ENCODE measurements at places on chromosomes 3 and 15.

DNA sequence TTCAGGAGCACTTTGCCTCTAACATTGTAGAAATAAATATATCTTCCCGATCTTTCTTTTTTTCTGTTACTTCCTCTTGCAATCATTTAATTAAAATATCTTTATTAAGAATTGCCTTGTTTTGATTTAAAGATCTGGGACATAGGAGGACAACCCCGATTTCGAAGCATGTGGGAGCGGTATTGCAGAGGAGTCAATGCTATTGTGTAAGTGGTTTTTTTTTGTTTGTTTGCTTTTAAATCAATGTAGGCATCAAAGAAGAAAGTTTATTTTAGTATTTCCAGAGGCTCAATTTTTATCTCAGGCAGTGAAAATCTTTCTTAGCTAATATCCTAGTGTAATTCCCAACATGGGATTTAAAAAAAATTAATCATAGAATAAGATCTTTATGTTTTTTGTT lies 15.5 kb upstream of the EDEM1 start:
- DNase-seq: no peak

DNA sequence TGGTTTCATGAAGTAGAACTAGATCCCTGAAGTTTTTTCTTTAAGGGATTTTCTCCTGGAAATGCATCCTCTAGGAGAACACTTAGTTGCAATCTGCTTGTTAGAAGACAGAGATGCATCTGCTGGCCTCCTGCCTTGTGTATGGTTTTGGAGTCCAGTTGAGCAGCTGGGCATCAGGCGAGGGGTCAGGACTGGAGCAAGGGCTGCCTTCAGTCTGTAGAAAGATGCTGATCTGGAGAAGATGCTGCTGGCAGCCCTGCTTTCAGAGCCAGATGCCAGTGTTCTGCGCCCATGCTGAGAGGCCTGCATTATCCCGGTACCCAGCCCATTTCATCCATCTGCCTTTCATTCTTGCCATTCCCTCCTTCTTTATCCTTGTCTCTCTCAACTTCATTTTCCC lies 77.4 kb downstream of the CHCHD6 start:
- no peak for DNase-seq

DNA sequence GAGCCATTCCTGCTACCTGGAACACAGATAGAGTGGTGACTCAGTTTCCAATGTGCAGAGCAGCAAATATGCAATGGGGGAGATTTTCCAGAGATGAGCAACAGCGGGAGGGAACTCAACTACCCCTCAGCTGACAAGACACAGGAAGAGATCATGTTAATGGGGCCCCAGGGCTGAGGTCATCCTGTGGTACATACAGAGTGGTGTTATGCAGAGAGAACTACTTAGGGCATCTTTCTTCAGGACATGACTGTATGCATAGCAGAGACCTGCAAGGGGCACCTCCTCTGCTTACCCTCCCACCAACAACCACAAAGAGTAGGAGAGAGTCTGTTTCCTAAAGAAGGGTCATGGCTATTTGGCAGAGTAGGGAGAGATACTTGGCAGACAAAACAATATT lies 6.8 kb upstream of the TBC1D5 start:
- no peak for DNase-seq

DNA sequence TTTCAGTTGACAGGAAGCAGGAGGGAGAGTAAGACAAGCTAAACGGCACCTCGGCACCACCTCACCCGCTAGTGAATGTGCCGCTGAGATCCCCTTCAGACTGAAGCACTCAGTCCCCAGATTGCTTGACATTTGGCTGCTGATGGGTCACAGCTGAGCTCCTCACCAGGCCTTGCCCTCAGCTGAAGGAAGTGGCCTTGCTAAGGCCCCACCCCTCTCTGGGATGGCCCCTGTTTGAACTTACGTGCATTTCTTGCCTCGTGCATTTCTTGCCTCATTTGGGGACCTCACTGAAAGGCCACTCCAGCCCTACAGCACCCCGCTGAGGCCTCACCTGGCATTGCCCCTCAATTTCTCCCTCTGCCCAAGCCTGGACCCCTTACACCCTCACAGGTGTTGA lies 39.8 kb downstream of the EOGT start:
- DNase-seq: no peak

DNA sequence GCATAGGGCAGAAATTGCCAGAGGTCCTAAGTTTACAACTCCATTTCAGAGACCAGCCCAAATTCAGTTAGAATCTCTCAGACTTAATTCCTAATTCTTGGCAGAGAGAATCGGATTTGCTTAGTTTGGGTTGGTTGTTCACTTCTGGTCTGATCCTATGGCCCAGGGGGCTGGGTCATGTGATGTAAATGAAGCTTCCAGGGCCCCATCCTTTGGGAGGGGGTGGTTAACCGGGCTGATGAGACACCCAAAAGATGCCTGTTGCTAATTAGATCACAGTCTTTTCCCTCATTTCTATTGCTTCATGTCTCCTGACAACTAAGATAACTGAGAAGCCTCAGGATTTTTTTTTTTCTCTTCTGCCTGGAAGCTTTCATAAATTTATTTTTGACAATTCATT lies 11.1 kb upstream of the ZNF620 start:
- DNase-seq: peak; percentile 23

DNA sequence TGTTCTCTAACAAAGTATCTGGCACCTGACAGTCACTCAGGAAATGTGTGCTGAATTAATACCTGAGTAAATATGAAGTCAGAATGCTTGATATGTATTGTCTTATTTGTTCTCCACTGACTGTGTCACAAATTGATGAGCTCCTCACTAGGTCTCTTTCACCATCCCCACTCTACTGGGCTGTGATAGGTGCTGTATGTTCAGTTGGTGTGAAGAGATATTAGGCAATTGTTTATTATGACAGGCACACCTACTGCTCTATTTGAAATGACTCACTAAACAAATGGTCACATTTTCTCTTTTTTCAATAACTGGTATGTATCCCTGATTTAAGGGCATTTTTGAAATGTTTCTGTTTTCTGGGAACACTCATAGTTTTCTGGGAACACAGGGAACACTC lies 25.2 kb upstream of the CCDC39 start:
- no peak for DNase-seq

GRCh38 chr15:82572311-82572710 lies 32.1 kb upstream of the RPS17 start:
- DNase-seq: peak; percentile 32

DNA sequence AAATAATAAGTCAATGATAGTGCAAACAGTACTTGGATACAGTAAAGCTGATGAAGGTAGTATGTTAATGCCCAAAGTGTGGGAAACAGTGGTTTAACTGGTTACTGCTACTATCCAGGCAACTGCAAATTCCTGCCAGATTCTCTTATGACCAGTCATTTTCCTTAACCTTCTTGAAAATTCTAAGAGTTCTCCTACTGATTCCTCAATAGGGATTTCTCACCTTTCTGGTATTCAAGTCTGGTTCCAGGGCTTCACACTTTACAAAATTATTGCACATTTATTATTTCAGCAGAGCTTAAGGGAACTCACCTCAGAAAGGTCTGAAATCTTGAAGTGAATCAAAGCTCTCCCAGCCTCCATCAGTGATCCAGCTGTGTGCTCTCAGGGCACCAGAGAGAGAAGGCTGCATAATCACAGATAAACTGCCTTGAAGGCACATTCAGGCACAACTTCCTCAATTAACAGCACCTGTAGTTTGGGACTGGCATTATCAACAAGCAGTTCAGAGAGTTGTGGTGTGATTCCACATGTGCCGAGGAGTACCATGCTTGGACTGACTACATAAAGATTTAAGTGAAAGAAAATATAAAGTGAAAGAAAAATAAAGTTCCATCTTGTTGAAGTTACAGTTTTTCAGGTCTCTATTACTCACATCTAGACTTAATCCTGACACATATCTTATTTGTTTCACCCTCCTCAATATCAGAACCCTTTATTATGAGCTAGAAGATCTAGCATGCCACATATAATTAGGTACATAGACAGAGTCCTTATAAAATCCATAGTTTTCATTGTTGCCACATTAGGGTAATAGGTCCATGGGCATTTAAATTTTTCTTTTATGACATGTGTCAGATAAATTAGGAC lies 59.5 kb upstream of the TIPARP start:
- peak; percentile 30 for DNase-seq

GRCh38 chr3:46184469-46184868 lies 23.6 kb downstream of the CCR1 start:
- peak; percentile 43 for DNase-seq

DNA sequence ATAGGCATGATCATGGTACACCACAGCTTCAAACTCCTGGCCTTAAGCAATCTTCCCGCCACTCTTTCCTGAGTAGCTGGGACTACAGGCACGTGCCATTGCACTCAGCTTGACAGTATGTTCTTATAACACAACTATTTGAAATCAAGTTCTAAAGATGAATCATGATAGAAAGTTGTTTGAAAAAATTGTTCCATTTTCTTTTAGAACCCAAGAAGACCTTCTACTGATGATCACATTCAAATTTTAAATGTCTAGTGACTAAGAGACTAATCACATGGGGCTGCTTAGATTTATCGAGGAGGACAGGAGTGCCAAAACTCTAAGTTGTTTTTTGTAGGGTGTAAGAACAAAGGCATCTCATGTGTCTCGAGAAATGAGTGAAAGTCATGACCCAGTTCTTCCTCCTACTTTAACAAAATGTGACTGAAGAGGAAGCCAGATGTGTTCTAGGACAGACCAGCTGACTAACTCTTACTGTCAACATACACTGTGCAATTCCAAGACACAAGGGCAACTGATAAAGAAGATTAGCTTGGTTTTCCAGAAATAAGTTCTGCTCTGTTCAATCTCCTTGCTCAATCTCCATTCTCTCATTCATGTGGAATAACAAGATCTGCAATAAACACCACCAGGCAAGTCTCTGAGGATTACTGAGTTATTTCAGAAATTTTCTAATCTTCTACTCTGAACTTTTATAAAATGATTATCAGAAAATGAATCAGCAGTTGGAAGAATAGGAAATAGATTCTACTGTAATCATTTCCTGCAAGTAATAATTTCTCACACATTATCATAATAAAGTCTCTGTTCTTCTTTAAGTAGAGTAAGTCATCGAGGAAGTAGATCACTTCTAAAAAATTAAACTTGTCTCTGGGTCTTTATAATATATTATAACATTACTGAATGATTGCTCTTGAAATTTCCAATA lies 122.6 kb upstream of the CCNL1 start:
- peak; percentile 76 for DNase-seq

- no peak for DNase-seq
These were observed 13.8 kb upstream of the PPP4R2 start for GRCh38 chr3:72982609-72983366.

GRCh38 chr15:71276336-71276665 lies 161.0 kb downstream of the THSD4 start:
- DNase-seq: no peak

DNA sequence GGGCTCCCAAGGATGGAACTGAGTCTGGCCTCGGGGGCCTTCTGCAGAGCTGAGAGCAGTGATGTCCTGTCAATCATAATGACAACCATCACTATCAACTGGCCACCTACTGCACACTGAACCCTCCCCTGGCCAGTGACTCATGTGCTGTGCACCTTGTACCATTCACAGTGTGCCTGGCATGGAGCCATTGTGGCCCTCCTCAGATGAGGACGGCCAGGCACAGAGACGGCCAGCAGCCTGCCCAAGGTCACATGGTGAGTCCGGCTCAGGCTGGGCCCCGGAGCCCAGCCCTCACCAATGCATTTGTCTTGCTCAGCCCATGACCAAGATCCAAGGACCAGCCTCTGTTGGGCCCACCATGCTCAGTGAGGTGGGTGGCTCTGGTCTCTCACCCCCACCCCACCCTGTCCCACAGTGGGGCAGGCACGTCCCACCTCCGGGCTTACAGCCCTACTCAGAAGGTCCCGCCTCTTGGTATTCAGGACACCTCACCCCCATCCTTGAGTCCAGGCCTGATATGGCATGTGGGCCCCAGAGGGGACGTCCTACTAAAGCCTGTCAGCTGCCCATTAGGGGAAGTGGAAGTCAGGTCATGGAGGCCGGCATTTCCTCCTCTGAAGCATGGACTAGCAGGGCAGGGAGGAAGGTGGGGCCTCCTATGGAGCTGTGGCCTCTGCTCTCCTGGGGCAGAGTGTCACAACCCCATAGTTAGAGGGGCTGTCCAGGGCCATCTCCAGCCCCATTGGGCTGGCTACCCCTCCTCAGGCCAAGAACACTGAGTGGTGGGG lies 35.9 kb upstream of the TMEM115 start:
- no peak for DNase-seq

GRCh38 chr15:92394309-92395097 lies 822 bp downstream of the ST8SIA2 start:
- no peak for DNase-seq

- peak; percentile 7 for DNase-seq
These were observed 674 bp downstream of the SERP1 start for GRCh38 chr3:150545419-150546225.

- DNase-seq: no peak
These were observed 31.5 kb downstream of the CNTN3 start for GRCh38 chr3:74582982-74583381.

DNA sequence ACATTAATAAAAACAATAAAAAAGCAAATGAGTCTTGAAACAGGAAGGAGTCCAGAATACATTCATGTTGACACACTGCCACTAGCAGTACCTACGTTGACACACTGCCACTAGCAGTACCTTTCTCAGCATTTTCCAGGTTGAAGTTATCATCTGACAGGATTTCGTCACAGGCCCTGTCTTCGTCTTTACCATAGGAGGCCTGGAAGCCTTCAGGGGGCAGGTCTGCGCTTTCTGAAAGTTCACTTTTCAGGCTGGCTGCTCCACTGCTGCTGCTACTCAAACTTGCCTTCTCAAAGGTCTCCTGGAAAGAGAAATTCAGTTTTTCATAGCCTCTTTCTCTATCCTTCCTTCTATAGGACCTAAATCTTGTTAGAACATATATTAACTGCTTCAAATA lies 194.7 kb downstream of the NEK10 start:
- DNase-seq: no peak

DNA sequence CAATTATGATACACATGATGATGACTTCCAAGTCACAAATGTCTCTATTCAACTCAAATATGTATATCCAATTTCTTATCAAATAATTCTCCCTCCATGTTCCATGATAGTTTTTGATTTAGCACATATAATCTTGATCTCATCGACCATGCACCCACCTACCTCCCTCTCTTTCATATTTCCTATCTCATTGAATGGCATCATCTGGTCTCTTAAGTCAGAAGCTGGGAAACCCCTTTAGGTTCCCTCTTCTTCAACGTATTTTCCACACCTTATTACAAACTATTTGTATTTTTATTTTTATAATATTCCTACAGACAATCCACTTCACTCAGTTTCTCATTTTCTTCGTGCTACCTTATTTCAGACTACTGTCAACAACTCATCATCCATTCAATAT lies 56.9 kb upstream of the DPH6 start:
- DNase-seq: no peak

DNA sequence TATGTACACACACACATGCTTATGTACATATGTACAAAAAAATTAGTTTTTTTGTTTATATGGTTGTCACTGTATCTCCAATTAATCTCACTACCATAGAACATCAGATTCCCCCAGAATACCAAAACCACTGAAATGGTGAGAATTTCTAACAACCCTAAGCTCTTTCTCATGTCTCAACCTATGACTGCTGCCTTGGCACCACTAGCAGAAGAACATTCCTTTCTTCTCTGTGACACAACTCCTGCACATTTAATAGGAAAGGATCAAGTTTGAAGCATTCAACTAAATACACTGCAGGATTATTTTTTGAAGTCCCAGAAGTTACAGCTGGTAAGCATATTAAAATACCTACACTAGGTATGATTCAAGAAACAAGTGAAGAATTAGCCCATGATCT lies 109.6 kb downstream of the FAM174B start:
- DNase-seq: no peak
